ENCODE measurements at places on chromosomes 6 and 20.

- DNase-seq, result no peak
These were observed 211.9 kb upstream of the FUT9 start for GRCh38 chr6:95803889-95804288.

DNA sequence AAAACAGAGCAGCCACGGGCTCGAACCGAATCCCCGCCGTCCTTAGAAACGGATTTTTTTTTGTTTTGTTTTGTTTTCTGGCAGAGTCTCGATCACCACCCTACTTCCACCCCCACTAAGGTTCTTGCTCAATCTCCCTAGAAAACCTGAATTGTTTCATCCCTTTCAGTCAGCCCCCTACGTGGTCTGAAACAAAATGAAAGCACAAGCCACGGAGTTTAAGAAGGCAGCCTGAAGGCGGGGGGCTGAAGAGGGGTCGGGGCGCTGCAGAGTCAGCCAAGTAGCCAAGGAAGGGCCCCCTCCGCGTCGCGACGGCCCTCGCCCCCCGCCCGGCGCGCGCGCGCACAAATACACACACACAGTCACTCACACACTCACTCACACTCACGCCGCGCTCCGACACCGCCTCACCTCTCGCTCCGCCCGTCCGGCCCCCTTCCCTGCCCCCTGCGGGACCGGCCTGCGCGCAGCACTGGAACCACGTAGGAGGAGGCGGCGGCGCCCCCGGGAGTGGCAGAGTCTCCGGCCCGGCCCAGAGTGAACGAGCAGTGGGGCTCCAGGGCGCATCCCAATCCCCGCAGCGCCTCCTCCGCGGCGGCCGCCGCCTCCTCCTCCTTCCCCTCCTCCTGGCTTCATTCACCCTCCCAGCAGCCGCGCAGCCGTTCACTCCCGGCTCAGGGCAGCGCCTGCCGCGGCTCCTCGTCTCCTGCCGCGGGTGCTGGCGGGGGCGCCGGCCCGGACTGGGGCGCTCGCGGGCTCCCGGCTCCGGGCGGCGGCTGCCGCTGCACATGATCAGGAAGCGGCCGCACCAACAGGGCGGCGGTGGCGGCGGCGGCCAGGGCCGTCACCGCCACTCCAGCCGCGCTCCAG, 1.4 kb downstream of the ATXN1 start:
- peak; percentile 80 for DNase-seq

GRCh38 chr6:18795726-18796125, 408.6 kb downstream of the RNF144B start:
- no peak for DNase-seq

GRCh38 chr20:55977690-55978459, 27.4 kb downstream of the CBLN4 start:
- DNase-seq, result no peak

- DNase-seq, result no peak
These were observed 36.0 kb upstream of the GRM4 start for GRCh38 chr6:34181908-34182307.

DNA sequence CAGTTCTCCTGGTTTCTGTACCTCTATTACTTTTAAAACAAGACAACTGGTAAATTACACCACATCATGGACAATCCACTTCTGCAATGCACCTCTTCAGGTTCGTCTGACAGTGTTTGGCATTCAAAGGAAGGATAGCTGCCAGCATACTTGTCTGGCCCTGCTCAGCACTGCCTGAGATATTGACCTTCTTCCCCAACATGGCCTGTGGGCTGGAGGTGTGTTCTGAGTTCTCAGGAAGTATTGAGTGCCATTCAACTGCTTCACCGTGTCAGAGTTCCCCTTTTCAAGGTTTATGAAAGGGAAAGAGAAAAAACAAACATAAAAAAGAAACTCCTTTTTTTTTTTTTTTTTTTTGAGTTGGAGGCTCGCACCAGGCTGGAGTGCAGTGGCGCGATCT, 267.9 kb upstream of the SASH1 start:
- DNase-seq, result no peak
